Ascending aorta (tissue), 2 donors: ENCODE measurements at places on chromosomes 6 and 20.
A peak's percentile ranks its signal among the peaks of the same experiment; 100 is the strongest.

DNA sequence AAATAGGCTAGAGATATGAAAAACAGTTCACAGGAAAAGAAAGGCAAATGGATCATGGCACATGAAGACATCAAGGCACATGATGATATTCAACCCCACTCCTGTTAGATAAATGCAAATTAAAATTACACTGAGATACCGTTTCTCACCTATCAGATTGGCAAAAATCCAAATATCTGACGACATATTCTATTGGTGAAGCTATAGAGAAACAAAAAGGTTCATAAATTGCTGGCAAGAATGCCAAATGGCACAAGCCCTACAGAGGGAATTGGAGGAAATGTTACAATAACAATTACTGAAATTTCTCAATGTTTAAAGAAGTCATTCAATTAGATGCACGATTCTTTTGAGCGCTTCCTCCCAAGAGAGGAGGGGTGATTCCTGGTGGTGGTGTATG lies 45.3 kb upstream of the DSN1 start:
- DNase-seq, result no peak

DNA sequence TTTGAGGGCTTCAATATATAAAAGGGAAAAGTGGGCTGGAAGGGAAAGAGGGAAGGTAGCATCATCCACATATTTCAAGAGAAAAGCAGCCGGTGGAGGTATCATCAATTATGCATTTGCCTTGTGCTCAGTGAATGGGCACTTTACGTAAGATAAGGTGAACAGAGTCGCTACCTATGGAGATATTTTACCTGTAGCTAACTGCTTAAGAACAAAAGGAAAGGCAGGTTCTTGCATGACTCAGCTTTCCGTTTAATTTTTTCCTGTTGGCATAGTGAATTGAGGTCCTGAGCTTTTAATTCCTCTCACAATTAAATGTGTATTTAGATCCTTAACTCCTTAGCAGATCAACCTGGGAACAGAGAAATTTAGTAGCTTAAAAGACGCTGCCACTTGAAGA lies 25.5 kb upstream of the PLCB4 start:
- no peak for DNase-seq

DNA sequence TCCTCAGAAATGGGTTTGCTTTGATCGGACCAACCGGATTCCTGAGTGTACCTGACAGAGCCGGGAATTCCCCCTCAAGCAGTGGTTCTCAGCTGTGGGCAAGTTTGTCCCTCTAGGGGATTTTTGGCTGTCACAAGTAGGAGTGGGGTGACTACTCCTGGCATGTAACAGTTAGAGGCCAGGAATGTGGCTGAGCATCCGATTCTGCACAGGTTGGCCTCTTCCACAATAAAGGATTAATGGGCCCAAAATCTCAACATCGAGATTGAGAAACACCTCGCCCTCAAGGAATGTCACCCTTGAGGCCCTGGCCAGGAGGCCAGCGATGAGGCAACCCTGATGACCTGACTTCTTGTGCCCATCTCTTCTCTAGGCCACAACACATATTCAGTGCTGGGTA lies 7.9 kb downstream of the AGPAT4 start:
- no peak for DNase-seq

- no peak for DNase-seq
These were observed 12.8 kb downstream of the ESF1 start for GRCh38 chr20:13771853-13772453.

DNA sequence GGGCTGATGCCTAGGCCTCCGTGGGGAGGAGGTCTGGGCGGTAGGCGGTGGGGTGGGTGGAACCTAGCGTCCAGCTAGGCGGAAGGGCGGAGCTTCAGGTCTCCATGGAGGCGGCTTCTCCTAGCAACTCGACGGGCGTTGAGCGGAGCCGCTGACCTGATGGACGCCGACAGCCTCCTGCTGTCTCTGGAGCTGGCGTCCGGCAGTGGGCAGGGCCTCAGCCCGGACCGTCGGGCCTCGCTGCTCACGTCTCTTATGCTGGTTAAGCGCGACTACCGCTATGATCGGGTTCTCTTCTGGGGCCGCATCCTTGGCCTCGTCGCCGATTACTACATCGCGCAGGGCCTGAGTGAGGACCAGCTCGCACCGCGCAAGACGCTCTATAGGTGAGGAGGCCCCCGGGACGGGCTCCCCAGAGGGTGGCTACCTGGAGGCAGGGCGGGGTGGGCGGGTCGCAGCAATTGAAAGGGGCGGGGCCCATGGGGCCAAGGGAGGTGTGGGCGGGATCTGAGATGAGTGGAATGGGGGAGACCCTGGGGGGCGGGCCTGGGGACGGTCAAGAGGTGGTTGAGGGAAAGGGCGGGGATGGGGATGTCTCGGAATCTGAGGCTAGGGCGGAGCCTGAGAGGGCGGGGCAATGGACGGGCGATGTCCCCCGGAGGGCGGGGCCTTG lies at the start of gene RSPH9:
Gene RSPH9, plus strand, starts transcription at position 97 of the 673 bp plus-strand sequence. Its CDS starts 63 bp downstream, at position 160.
- no peak for DNase-seq

GRCh38 chr20:19546648-19547047 lies 211.4 kb upstream of the RIN2 start:
- DNase-seq, result no peak

DNA sequence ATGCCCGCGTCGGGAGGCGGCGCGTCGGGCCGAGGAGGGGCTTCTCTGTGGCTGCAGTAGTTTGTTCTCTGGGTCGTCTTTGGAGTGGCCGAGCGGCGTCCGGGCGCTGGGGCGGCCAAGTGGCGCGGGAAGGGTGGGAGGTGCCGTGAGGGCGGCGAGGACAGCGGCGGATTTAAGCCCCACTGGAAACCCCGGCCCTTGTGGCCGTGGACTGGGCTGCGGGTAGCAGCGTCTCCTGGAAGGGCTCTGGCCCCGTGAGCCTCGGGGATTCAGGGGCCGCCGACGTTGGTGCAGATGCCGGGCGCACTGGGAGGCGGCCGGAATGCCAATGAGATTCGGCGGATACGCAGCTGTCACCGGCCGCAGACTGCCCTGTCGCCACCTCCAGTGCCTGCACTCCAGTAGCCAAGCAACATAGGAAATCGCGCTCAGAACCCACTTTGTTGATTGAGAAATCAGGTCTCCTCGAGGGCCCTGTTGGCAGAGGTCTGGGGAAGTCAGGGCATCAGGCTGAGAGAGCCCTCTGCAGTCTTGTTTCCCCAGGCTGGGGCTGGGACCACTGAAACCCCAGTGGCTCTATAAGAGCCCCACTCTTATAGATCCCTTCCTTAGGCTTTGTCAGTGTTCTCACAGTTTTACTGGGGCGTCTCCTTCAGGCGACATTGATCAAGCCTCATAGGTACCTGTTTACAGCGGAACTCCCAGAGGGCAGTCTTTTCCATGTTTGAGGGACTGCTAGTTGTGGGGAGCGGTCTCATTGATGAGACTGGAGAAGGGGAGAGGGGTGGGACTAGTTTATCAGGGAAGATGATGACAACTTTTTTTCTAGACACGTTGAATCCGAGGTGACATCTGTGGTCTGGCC lies 642 bp downstream of the GZF1 start:
- no peak for DNase-seq

GRCh38 chr6:24092407-24092806 lies 33.6 kb upstream of the NRSN1 start:
- DNase-seq, result no peak

GRCh38 chr20:3987296-3987695 lies 28.1 kb downstream of the RNF24 start:
- no peak for DNase-seq

- no peak for DNase-seq
These were observed 26.6 kb downstream of the ZNF133 start for GRCh38 chr20:18314786-18315406.

- DNase-seq, result no peak
These were observed 431.6 kb downstream of the GJA1 start for GRCh38 chr6:121867095-121867494.

DNA sequence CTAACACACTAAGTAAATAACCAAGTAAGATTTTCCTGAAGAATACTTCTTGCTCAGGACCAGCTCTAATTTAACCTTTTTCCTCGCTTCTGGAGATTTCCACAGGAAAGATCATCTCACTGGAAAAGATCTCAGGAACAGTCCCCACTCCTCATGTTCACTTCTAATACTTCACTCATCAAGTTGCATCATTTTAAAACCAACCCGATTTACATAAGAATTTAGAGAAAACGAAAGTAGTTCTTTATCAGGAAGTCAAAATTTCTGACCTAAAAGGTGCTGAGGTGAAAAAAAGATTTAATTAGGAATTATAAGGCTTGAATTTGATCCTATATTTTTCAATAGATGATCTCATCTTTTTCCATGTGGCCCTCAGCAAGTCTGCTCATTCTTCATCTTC lies 46.6 kb upstream of the PKHD1 start:
- no peak for DNase-seq

DNA sequence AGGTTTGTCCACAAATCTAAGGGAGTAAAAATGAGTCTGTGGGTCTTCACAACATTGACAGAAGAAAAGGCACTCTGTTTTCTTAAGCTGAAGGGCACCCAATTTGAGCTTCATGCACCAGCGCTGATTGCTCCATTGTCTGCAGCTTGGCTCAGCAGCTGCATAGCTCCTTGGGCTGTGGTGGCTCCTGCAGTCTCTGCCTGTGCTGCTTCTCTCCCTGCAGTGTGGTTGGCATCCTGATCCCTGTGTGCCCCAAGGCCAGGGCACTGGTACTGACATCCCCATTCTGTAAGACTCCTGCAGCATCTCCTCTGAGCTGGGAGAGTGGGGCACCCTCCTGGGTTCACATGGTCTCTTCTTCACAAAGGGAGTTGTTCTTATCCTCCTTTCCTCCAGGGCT lies 83.2 kb upstream of the B3GAT2 start:
- no peak for DNase-seq

GRCh38 chr6:135063926-135064325 lies 9.3 kb upstream of the HBS1L start:
- no peak for DNase-seq

DNA sequence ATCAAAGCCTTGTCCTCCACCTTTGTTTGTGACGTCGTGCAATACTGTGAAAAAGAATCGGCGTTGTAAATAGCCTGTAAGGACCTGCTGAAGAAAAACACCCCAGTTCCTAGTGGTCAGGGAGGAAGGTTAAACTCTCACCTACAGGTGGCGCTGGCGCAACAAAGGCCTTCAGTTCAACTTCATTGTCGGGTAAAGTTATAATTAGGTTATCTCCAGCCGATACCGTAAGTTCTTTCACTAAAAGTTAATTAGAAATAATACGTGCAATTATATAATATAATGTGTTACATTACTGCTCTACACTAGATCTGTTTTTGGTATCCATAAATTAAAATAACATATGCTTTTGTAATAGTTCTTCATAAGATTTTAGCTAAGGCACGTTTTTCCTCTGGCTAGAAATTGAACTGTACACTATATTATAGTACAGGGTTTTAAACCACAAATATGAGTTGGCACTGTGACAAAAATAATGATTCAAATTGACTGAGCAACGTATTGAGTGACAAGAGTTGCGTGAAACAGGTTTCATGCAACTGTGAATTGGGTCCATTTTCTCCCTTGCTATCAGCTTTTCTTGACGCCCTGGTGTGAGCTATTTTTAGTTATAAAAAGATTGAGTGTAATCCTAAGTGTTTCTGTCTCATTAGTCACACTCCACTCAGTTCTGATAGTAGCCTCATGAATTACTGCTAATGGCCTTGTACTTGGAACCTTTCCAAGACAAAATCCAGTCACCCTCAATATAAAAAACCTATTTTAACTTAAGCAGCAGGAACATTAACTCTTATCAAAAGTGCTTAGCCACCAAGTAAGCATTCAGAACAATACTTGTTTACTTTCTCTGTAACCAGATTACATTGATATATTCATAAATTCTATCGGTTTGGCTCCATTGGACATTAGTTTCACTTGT lies 62.3 kb downstream of the KIAA0319 start:
- DNase-seq, result peak; percentile 88

- DNase-seq, result peak; percentile 70
These were observed 11.1 kb downstream of the RPL7L1 start for GRCh38 chr6:42890311-42891198.

DNA sequence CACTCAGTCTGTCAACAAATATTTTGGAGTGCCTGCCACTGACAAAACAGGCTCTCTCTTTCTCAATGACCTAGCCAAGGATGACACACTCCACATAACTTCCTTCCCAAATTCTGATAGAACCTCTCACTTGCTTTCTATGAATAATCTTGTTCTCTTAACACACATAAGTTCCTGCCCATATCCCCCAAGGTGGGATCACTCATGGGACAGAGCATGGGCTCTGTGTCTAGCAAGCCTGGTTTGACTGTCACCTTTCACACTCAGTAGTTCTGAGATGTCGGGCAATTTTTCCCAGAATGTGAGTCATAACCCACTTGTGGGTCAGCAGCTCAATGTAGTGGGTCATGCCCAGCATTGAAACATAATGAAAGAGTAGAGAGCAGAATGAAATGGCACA lies 78.1 kb downstream of the LRFN2 start:
- no peak for DNase-seq

GRCh38 chr6:36717231-36717825 lies 19.7 kb downstream of the RAB44 start:
- DNase-seq, result no peak

- no peak for DNase-seq
These were observed 25.3 kb downstream of the RBCK1 start for GRCh38 chr20:433300-433975.

GRCh38 chr6:113271437-113271836 lies 585.7 kb upstream of the MARCKS start:
- no peak for DNase-seq

- no peak for DNase-seq
These were observed 268.1 kb downstream of the UST start for GRCh38 chr6:149014631-149015534.

DNA sequence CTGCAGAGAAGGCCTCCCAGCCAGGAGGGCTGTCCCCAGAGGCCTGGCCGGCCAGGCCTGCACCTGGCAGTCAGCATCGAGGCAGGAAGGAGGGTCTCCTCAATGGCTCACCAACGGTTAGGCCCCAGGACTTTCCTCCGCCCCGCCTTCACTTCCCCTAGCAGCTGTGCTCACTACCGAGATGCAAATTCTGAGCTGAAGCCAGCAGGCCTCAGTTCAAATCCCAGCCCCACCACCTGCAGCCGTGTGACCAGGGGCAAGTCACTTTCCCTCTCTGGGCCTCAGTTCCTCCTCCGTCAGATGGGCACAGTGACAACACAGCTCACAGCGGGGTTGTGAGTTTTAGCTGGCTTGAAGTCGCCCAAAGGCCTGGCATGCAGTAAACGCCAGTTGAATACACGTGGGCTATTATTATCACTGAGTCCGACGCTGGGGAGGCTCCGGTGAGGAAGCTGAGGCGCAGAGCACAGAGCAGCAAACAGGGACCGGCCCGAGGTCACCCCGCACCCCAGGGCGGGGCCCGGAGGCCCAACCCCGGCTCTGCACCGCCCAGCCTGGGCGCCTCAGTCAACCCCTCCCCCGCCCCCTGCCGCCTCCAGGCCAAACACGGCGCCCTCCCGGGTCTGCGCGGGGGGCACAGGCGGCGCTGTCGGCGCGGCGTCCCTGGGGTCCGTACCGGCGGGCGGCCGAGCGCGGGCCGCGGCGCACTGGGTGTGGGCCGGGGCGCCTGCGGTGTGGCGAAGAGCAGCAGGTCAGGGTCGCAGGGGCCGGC lies 671 bp downstream of the E2F1 start:
- no peak for DNase-seq

DNA sequence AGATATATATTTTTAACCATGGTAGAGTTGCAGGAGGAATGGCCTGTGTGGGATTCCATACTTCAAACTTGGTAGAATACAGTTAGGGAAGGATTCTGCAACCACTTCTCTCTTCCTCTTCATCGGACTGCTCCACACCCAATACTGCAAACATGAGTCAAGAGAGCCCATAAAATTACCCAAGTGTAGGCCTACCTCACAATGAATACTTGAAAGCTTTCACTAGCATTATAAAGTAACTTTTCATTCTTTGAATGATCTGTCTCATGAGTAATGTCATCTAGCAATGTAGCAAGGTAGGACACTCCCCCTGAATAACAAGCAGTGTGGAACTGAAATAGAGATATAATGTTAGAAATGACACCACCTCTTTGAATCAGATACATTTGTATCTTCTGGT lies 79.4 kb downstream of the FOXC1 start:
- no peak for DNase-seq
